Stimulated activated CD4-positive, alpha-beta T cell treated with anti-CD3 and anti-CD28 coated beads, Interleukin-12 subunit alpha, Interleukin-12 subunit beta, amount 100 ng/mL, for 4 hours (primary cell): ENCODE measurements at places on chromosomes 16 and 17.

GRCh38 chr16:31413381-31413780, 14.8 kb downstream of the COX6A2 start:
- DNase-seq = no peak

GRCh38 chr16:13863075-13863765, 56.7 kb upstream of the ERCC4 start:
- no peak for DNase-seq

- DNase-seq = no peak
Observed at GRCh38 chr17:19346351-19347255, 15.9 kb downstream of the B9D1 start.

GRCh38 chr17:50527155-50527762, 5.3 kb upstream of the EPN3 start:
- no peak for DNase-seq

GRCh38 chr16:79912592-79913310, 312.2 kb upstream of the MAF start:
- no peak for DNase-seq

DNA sequence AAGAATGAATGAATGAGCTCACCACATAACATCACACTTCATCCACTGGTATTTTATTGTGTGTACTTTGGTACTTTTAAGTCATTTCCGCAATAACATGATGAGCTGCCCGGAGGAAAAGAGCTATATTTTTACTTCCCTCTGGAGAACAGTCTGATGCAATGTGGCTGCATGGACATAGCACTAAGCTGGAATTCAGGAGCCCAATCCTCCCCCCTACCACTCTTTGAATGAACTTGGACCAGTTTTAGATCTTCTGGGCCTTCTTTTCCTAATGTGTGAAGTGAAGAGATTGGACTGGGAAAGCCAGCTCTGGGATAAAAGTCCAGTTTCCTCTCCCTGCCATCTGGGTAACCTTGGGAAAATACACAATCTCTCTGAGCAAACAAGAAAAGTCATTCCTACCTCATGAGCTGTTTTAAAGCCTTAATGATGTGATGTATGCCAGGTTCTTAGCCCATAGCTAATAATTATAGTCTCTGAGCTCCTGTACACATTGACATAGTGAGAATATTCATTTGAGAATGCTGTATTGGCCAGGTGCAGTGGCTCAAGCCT, 79.3 kb downstream of the ABCC12 start:
- no peak for DNase-seq
